Retinal pigment epithelial cell (primary cell): ENCODE measurements at places on chromosomes 1 and 21.

- no peak for DNase-seq
Measured at GRCh38 chr21:46218906-46219590, 9.5 kb downstream of the LSS start.

DNA sequence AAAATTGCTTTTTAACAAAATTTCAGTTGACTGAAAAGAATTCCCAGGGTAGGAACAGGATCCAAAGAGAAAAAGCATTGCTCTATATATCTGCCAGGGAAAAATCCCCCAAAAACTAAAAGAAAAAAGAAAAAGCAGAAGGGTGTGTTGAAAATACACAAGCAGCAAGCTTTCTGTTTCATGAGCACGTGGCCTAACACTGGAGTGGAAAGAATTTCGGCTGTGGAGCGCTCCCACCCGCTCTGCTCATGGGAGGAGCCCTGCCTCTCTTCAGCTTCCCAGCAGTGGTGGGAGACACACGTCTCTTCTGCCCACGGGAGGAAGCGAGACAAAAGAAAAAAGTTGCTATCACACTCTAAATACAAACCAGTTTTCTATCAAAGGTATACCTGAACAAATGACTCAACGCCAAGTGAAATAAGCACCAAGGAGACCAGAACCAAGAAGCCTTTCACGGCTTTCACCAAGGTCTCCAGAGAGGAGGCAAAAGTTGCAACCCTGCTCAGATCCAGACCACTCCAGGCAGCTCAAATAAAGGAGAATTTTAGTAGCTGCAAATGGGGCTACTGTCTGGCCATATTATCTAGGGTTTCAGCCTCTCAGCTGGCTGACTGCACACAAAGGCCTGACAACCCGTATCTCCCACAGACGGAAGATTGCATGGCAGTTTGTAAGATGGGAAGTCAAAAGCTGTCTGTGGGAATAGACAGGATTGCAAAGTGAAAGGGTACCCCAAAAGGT is 29.5 kb upstream of the ZNF496 start:
- no peak for DNase-seq

DNA sequence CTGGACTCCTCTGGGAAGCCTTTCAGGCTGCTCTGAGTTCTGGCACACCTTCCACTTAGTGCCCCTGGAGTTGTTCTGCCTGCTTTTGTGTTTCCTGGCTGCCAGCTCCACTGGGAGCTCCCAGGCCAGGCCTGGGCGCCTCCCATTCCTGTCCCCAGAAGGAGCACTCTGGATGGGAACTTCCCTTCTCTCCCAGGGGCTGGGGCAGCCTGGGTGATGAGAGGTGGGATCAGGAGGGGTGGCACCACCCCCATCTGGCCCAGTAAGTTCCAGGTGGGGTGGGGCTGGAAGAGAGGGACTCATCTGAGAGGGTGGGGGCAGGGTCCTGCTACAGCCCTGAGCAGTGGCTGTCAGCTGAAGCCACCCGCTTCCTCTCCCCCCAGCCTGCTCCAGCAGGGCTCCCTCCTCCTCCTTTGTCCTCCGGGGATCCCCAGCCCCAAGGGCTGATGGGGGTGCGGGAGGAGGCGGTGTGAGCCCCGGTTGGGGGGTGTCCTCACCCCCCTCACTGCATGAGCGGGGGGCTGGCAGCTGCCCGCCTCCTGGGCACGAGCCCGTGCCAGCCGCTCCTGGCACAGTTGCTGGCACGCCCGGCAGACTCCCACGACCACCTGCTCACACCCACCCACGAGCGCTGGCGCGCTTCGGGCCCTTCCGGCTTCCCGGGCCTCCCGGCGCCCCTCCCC is 4.7 kb downstream of the FOXO6 start:
- DNase-seq = no peak

DNA sequence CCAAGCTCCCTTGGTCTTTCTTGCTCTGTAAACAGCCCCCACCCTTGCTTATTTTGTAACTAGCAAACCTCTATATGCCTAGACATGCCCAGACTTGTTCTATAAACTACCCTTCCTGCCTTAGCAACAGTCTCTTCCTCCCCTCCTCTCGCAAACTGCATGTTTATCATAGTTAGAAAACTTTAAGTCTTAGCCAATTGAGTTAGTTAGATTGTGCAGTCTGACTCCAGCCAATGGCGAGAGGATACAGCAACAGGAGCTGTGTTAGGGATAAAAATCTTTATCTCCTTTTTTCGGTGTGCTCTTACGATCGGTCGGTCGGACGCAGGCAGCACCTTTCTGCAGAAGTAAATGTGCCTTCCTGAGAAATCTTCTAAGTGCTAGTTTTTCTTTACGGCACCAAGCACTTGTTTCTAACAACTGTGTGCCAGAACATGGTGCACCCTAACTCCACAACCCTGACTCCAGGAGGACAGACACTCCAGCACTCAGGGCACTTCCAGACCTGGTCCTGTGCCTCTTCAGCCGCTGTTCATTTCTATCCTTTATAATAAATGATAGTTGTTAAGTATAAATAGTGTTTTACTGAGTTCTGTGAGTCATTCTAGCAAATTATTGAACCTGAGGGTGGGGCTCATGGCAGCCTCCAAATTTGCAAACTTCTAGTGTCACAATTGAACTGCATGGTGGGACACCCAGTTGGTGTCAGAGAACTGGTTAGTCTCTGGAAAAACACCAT is 25.7 kb upstream of the GNG4 start:
- DNase-seq = no peak

DNA sequence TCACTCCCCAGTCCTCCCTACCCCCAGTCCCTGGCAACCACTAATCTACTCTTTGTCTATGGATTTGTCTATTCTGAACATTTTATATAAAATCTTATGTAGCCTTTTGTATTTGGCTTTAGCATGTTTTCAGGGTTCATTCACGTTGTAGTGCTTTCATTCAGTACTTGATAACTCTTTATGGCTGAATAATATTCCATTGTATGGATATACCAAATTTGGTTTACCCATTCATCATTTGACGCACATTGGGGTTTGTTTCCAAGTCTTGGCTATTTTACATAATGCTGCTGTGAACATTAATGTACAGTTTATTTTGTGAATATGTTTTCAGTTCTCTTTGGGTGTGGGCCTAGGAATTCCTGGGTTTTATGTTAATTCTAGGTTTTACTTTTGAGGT is 2.6 kb downstream of the KDM1A start:
- no peak for DNase-seq

GRCh38 chr1:175548774-175549173 is 194.6 kb downstream of the TNR start:
- no peak for DNase-seq

- no peak for DNase-seq
Measured at GRCh38 chr1:91278754-91279153, 125.9 kb downstream of the HFM1 start.

GRCh38 chr1:91412371-91412770 is 7.7 kb upstream of the HFM1 start:
- DNase-seq = no peak

DNA sequence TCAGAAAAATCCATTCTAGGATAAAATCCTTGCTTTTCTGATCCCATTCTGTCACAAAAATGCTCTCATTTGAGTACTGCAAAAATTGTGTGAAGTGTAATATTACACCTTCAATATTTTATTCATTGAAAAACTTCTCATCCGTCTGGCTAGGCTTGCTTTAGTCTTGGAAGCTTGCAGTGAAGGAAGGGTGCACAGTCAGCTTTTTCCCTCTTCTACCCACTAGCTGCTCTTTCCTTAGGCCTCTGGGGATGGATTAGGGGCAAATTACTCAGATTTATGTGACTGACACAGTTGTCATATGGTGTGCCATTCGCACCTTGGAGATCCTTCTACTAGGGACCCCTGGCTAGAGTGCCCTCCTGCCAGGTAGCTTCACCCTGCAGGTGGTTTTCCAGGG is 32.1 kb downstream of the OVAAL start:
- DNase-seq = no peak

DNA sequence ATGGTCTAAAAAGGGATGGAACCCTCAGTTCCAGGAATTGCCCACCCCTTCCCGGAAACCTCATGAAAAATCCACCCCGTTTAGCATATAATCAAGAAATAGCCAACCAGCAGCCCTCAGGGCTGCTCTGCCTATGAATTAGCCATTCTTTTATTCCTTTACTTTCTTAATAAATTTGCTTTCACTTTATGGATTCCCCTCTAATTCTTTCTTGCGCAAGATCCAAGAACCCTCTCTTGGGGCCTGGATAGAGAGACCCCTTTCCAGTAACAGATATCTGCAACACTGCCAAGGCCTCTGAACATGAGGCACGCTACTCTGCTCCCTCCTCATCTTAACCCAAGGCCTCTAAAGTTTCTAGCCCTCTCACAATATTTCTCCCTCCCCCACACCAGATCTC is 58.9 kb upstream of the POU2F1 start:
- no peak for DNase-seq

DNA sequence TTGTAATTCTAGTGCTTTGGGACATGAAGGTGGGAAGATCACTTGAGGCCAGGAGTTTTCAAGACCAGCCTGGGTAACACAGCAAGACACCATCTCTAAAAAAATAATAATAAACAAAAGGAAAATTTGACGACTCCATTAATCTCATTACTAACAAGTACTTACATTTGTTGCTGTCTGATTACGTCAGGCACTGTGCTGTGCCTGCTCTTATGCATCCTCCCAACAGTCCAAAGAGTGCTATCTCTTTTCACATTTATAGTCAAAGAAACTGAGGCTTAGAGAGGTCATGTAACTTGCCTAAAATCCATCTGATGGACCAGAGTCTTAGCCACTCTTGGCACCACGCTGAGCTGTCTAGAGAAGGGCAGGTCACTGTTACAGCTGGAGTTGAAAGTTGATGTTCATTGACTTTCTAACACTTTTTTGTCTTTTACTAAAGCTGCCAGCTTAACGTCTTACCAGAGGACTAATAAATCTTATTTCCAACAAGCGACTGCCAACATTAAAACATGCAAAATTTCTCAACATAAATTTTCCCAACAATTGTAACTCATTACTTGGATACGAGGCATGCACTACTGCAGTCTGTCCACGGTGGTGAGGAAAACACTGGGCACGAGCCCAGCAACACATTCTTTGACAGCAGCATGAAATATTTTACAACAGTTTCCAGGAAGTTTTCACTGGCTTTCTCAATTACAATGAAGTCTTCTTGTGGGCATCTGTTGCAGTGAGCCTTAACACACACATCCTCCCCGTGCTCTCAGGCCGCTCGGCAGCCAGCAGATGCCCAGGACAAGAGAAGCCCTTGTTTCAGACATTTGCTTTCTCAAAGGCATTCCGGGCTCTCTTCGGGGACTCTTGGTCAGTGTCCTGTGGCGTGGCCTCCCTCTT is 262.9 kb upstream of the PROX1 start:
- no peak for DNase-seq

- DNase-seq = no peak
Measured at GRCh38 chr1:14071581-14071980, 371.6 kb downstream of the PRDM2 start.

DNA sequence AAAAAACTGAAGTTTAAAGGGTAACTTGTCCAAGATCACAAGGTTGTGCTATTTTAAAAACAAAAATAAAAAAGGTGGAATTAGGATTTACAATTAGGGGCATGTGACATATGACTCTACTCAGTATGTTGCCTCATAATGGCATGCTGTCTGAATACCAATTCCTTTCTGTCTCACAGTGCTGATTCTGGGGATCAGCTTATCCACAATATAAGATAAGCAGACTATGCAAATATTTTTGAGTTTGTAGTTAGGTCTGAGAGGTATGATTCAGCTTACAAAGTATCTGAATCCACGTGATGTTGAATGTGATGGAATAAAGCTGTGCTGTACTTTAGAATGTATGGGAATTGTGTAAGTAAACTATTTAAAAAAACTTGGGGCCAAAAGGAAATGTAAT is 216.6 kb downstream of the HHIPL2 start:
- peak; percentile 98 for DNase-seq

GRCh38 chr1:225418598-225418997 is 9.2 kb downstream of the LBR start:
- no peak for DNase-seq

GRCh38 chr1:5780324-5780716 is 211.9 kb downstream of the NPHP4 start:
- no peak for DNase-seq

- DNase-seq = no peak
Measured at GRCh38 chr1:182889997-182890396, 50.9 kb downstream of the DHX9 start.

GRCh38 chr1:74468982-74469603 is 43.3 kb downstream of the LRRC53 start:
- DNase-seq = no peak

- peak; percentile 94 for DNase-seq
Measured at GRCh38 chr1:8873506-8874229, 4.8 kb downstream of the ENO1 start.

- DNase-seq = no peak
Measured at GRCh38 chr1:19254416-19254815, 2.8 kb downstream of the MRTO4 start.

- DNase-seq = no peak
Measured at GRCh38 chr1:30955448-30956015, 47.0 kb upstream of the SDC3 start.

GRCh38 chr1:222920169-222920568 is 105.3 kb downstream of the DISP1 start:
- no peak for DNase-seq

GRCh38 chr1:30748098-30748698 is 9.4 kb downstream of the LAPTM5 start:
- no peak for DNase-seq

DNA sequence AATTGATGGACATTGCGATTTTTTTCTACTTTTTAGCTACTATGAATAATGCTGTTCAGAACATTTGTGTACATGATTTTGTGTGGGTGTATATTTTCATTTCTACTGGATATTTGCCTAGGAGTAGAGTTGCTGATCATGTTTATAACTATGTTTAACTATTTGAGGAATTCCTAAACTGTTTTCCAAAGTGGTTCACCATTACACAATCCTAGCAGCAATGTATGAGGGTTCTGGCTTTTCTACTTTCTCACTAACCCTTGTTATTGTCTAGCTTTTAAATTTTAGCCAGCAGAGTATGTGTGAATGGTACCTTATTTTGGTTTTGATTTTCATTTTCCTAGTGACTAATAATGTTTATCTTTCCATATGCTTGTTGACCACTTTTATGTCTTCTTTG is 86.2 kb downstream of the ATG4C start:
- no peak for DNase-seq

DNA sequence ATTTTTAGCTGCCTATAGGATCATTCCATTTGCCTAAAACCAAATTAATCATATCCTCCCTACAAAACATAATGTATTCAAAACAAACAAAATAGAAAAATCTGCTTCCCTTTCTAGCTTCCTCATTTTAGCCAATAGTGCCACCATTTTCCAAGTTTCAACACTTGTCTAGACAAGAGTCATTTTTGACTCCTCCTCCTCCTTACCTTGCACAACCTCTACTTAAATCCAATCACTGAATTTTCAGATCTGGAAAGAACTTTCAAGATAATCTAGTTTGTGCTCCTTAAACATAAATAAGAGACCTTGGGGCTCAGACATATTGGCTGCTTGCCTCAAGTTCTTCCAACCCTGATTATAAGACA is 7.4 kb downstream of the STX6 start:
- no peak for DNase-seq

DNA sequence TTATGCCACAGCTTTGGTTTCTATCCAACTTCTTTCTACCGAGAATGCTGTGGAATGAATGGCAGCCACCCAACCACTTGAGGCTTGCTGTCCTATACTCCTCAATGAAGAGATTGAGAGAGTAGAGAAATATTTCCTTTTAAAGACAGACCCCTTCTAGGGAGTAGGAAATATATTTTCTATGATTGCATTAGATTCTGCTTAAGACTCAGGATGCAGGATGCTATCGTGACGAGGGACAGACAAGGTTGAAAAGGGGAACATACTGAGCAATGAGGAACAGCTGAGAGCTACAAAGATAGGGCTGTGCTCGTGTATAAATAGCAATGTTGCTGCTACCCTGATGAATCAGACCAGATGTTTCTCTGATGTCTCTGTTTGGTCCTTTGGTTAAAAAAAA is 7.1 kb upstream of the RASAL2 start:
- no peak for DNase-seq

- no peak for DNase-seq
Measured at GRCh38 chr1:218476385-218476784, 131.2 kb downstream of the TGFB2 start.
